ENCODE measurements at places on chromosomes 12 and 14.

- no peak for DNase-seq
Measured at GRCh38 chr12:128052331-128052730, 214.6 kb upstream of the TMEM132C start.

DNA sequence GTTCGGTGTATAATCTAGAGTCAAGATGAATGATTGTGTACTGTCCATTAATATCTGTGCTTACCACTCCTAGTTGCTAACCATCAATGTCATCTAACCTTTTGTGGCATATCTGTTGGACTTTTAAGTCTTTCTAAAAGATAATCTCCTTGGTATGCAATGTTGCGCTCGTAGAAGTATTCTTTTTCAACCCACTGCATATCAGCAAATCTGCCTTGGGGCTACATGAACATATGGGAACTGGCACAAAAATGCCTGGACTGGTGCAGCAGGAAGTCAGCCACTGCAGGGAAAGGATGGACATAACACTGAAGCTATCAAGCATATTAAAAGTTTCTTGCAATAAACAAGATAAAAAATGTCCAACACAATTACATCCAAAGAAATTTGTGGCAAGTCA lies 124.3 kb upstream of the SLC38A4 start:
- DNase-seq: no peak

DNA sequence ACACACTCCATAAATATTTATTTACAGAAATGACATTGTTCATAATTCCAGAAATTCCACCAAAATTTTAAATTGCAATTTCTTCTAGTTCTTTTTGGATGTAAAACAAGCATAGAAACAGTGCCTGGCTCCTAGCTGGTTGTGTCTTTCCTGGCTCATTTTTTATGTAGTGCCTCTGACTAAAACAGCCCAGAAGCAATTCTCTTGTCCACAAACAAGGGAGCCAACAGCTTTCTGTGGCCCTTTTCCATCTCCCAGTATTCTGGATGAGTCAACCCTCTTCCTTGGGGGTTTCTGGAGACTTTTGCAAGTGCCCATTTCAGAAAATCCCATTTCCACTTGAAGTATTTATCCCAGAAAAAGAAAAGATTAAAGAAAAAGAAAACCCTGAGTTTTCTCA lies 141.4 kb downstream of the PHLDA1 start:
- DNase-seq: no peak

- DNase-seq: peak; percentile 59
Measured at GRCh38 chr14:89702073-89702875, 252.3 kb downstream of the EFCAB11 start.

GRCh38 chr12:768434-768833 lies 16.1 kb downstream of the WNK1 start:
- no peak for DNase-seq

- DNase-seq: no peak
Measured at GRCh38 chr14:46008348-46008747, 643.2 kb downstream of the RPL10L start.

DNA sequence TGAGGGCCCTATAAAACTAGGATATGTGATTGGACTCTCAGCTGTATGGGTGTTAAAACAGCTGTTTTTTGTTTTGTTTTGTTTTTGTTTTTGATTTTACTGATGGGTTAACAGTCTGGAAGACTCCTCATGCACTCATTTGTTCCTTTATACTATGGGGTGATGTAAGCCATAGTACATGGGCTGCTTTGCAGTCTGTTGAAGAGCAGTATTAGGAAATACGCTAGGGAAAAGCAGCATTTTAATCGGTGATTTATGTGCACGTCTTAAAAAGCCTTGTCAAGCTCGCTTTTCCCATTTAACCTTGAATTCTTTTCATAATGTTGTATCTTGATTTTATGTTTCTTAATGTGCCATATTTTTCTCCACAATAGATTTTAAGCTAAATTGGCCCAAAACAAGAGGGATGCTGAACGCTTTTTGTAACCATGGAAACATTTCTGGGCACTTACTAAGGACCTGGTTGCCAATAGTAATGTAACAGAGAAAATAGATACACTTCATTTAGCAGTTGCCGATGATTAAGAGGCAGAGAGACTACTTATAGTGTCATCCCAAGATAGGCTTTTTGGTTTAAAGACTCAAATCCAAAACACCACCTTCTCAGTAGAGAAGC lies 244.0 kb downstream of the SNAPC1 start:
- no peak for DNase-seq

GRCh38 chr12:79381248-79382208 lies 309.2 kb downstream of the PAWR start:
- DNase-seq: no peak

DNA sequence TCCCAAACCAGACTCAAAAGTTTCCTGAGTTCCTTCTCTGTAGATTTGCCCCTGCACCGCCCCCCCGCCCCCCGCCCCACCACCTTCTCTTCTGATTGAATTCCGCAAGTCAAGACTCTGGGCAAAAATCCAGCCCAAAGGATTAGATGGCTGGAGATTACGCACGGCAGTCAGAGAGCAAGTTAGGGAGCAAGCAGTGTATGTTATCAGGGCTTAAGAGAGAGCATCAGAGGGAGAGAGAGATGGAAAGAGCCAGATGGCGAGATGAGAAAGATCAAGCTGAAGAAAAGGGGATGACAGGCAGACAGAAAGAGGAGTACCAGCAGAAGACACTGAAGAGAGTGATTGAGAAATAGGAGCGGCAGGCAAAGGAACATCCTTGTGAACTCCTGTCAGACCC lies 13.9 kb upstream of the ANKRD33 start:
- DNase-seq: no peak

DNA sequence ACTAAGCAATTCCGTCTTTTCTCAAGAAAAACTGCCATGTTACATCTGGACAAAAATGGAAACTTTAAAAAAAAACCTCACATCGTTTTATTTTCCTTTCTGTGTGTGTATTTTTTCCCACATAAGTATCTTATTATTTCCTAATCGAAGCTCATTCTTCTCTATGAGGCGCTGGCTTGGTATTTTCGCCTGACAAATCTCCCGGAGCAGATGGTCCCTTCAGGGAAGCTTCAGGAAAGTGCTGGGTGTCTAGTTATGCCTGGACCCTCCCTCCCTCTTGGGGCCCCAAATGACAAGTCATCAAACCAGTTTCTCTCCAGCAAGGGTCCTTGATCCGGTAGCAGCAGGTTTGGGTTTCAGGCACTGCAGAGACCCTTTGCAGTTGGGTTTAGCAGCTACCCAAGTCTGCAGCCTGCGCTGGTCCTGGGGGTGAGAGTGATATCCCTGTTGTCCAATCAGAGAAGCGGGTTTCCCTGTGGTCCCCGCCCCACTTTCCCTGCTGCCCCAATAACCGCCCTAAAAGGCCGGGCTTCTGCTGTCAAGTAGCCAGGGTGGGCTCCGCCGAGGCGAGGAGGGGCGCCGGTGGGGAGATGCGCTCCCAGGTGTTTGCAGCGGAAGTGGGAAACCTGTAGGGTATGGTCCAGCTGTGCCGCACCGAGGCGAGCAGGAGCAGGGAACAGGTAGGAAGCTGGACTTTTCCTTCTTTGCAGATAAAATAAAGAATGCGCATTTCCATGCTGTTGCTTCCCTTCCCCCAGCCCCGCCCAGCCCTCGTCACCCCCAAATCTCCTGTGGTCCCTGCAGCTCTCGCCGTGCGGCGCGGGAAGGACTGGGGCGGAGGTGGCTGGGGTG lies at the start of gene CNTN1:
Gene CNTN1 (plus strand): TSS at position 527 of the 852 bp plus-strand sequence.
- peak; percentile 77 for DNase-seq

GRCh38 chr12:104342635-104343249 lies 39.2 kb downstream of the EID3 start:
- no peak for DNase-seq

GRCh38 chr14:106841701-106842100 lies 1315.3 kb downstream of the TMEM121 start:
- DNase-seq: no peak

GRCh38 chr12:57604992-57605810 lies 577 bp downstream of the DTX3 start:
- DNase-seq: no peak

DNA sequence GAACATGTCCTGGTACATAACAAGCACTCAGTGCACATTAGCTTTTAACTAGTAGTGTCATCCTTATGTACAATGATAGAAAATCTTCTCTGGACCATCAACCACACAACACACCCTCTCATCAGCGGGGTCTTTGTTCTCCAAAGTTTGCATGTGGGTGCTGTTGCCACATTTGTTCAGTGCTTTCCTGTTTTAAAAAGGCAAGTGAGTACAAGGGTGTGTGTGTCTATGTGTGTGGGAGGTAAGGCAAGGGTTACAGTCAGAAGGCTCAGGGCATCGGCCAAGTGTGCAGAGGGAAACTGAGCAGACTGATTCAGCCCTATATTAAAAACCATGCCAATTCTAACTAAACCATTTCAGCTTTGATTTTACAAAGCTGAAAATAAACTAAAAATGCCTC lies 17.9 kb downstream of the KRT76 start:
- DNase-seq: no peak

GRCh38 chr14:96660123-96660522 lies 137.1 kb upstream of the VRK1 start:
- DNase-seq: no peak

GRCh38 chr14:20769421-20769820 lies 1.2 kb downstream of the EDDM3B start:
- DNase-seq: no peak

DNA sequence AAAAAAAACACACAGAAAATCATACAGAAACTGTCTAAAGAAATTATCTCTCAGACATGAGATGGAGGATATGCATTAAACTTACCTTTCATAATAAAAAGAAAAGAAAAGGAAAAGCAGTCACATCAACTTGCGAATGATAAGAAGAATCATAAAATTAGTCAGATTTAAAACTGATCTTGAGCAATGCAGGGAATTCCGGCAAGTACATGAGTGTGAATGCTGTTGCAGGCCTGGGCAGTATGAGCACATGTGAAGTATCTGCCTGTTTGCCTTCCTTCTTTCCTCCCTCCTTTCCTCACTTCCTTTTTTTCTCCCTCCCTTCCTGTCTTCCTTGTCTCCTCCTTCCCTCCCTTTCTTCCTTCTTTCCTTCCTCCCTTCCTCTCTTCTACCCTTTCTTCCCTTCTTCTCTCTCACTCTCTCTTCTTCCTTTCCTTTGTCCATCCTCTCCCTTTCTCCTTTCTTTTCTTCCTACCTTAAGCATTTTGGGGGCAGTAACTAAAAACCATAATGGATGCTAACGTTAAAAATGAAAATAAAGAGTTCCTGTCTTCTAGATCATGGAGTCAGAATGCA lies 38.5 kb upstream of the SLC6A15 start:
- no peak for DNase-seq

DNA sequence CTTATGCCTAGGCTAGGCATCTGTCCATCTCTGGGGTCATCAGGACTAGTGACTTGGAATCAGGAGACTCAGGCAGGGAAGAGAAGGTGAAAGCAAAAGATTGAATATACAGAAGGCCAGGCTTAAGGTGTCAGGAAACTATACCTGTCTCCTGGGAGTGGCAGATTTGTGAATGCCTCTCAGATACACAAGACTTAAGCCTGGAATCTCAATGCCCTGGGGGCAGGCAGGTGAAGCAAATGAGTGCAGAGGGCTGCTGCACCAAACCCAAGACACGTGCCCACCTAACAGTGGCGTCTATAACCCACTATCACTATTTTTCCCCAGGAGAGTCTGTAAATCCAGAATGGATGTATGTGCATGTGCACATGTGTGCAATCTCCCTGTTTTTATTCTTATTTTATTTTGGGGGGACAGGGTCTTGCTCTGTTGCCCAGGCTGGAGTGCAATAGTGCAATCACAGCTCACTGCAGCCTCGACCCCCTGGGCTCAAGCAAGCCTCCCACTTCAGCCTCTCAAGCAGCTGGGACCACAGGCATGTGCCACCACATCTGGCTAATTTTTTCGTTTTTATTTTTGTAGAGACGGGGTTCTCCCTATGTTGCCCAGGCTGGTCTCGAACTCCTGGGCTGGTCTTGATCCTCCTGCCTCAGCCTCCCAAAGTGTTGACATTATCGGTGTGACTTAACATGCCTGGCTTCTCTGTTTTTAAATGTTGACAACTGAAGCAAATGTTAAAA lies 31.9 kb upstream of the FOS start:
- no peak for DNase-seq

DNA sequence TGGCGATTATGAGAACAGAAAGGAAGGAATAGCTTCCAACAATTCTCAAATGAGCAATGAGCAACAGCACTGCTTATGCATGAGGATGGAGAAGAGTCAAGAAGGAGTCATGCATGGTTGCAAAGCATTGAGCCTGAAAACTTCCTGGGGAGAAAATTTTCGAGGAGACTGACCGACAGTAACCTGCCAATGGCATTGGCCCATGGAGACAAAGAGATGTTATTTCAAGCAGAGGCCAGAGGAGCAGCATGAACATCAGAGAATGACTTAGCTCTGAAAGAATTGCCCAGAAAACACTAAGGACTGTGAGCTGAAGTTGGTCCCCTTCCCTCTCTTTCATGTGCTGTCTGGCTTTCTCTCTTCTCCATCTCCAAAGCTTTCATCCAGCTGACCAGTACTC lies 343.4 kb downstream of the ADAMTS20 start:
- DNase-seq: no peak

DNA sequence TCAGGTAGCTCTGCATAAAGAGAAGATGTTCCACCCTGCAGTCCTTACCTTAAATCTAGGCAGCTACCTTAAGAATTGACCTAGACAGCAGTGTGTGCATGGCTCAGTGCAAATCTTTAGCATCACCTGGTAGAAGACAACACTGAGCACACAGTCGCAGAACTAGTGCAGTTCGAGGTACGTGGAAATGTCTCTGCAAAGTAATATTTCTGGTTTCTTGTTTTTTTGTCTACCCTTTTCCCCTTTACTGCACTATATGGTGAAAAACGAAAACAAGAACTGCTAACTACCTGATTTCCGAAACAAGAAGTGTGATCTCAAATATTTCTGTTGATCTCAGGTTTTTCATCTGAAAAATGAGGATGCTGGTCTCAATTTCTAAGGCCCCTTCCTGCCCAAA lies 82.5 kb downstream of the ETV6 start:
- DNase-seq: no peak

DNA sequence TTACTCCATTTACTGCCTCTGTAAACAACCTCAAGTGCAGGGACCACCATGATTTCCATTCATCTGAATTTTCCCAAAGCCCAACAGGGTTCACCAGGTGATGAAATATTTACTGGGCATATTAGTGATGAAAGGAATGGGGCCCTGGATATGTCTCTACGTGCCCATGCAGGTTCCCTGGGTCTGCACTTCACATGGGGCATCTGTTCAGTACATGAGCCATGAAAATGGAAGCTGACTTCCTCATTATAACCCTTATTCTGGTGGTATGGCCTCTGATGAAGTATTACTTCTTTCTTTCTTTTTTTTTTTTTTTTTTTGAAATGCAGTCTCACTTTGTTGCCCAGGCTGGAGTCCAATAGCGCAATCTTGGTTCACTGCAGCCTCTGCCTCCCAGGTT lies 26.5 kb upstream of the CORO1C start:
- DNase-seq: no peak

GRCh38 chr12:110182281-110182680 lies 58.1 kb downstream of the IFT81 start:
- no peak for DNase-seq

GRCh38 chr14:101878822-101879528 lies 85.4 kb upstream of the DYNC1H1 start:
- no peak for DNase-seq

Data from urinary bladder (tissue), 4 donors.